Stimulated activated CD4-positive, alpha-beta T cell treated with anti-CD3 and anti-CD28 coated beads, TNF-alpha, amount 100 ng/mL, for 1 hour (primary cell): ENCODE measurements at places on chromosomes 16 and 17.

GRCh38 chr16:11502239-11502638 is 84.5 kb downstream of the LITAF start:
- DNase-seq: no peak

- no peak for DNase-seq
These were observed 16.5 kb downstream of the NFE2L1 start for GRCh38 chr17:48064638-48065037.

DNA sequence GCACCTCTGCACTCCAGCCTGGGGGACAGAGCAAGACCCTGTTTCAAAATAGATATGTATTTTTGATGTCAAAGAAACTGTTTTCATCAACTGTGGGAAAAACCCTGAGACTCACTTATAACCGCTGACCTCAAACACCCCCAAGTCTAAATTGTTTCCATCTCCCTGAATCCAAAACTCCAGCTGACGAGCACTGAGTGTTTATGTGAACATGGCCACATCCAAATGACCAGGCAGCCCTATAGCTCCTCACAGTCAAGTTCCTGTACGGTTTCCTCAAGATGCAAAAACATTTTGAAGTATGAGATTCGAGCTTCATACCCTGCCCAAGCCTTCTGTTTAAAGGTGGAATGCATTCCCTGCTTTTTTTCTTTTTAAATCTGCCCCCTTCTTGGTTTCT is 45.3 kb upstream of the ZCCHC14 start:
- DNase-seq: no peak

GRCh38 chr17:75503976-75504346 is 11.4 kb downstream of the CASKIN2 start:
- DNase-seq: no peak

DNA sequence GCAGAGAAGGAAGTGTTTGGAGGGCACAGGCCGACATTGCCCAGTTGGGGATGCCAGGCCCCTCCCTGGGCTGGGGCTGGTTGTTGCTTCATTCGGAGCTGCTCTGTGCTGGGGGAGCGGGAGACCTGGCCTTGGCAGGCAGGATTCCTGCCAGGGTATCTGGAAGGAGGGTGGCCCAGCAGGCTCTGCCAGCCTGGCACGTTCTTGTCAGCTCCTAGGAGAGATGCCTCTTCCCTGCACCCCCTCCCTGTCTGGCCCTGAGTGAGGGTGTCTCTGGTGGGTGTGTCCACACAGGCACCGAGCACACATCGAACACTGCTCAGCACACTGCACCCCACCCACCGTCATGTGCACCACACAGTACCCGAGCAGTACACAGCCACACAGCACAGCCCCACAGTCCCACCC is 35.2 kb downstream of the ARHGAP23 start:
- DNase-seq: no peak

DNA sequence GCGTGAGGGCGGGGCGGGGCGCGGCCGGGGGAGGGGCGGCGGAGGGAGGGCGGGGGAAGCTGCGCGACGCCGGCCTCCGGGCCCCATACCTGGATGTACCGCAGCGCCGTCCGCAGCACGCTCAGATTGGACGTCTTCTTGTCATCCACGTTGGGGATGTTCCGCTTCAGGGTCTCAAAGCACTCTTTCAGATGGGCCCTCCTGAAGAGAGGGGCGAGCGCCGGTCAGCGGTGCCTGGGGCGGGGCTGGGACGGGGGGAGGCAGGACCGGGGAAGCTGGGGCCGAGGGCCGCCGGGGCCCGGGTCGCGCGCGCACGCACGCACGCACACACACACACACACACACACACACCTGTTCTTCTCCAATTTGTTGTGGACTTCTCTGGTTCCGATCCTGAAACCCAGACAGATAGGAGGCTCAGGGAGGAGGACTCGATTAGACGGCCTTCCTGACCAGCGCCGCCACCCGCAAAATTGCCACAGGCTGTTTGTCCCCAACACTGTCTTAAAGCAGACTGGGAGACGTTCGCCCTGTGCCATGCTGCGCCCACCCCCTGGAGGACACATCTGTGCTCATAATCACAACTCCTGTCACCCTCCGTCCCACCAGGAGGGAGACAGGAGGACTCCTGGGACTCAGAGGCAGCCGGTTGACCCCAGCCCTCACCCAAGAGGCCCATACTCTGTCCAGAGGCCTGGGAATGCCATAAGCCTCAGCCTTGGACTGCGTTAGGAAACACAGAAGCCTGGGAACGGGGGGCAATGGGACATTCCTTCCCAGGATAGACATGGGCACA is 6.7 kb downstream of the MNT start:
- DNase-seq: no peak

DNA sequence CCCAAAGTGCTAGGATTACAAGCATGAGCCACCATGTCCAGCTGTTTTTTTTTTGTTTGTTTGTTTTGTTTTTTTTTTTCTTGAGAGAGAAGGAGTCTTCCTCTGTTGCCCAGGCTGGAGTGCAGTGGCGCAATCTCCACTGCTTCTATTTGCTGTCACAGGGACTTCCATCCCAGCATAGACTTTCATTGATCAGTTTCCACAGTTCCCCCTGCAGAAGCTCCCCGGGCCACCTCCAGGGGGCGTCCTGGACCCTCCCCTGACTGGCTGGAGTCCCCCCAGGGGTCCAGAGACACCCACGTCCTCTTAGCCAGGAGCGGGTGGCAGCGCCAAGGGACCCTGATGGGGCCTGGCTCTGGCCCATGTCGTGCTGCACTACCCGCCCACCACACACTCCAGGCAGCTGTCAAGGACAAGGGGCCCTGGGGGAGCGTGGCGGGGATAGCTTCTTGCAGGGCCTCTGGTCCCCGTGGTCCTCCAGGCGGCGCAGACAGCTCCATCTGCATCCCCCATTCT is 3.1 kb upstream of the NPW start:
- no peak for DNase-seq

- no peak for DNase-seq
These were observed 44.6 kb upstream of the ADCY9 start for GRCh38 chr16:4160658-4161430.

DNA sequence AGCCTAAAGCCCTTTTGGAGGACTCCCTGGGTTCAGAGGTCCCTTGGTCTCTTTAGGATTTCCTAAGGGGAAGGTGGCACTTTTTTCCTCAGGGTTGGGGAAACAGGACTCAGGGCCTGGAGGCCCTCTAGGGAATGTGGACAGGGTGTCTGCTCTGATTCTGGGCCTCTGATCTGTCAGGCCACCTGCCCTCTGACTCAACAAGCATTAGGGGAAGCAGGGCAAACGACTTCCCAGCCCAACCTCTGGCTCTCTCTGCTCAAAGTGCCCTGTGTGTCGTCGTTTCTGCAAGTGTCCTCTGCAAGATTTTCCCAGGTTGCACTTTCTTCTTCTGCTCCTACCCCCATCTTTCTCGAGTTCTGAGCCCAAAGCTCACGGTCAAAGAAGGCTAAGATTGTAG is 6.6 kb upstream of the IGFBP4 start:
- no peak for DNase-seq

- no peak for DNase-seq
These were observed 41.3 kb upstream of the ACSF3 start for GRCh38 chr16:89052191-89052889.

DNA sequence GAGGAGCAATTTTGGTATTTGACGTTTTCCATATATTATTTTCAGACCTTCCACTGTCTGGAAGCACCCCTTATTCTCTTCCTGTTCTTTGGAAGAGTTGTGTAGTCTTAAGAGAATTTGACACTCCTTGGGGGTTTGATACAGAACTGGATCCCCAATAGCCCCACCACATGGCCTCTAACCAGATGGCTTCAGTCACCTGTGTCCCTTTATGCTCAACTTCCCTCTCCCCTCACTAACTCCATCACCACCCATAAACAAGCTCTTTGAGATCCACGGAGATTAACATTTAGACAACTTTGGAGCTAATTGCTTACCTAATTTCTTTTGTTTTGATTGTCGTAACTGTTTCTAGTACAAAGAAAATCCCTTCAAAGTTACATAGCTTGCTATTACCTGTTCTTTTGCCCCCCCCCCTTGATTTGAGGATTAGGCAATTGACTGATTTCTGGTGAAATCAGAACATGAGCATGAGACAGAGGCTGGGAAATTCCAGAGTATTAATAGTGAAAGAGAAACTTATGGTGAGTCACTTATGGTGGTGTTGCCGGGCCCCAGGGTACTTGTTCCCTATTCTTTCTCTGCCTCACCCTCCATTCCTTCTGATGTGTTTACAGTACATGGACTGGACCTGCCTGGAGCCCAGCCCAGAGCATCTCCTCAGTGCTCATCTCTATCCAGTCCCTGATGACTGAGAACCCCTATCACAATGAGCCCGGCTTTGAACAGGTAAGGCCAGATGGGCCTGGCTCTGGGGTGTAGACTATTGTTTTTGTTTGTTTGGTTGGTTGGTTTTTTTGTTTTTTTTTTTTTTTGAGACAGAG is 7.5 kb downstream of the UBE2Z start:
- no peak for DNase-seq

DNA sequence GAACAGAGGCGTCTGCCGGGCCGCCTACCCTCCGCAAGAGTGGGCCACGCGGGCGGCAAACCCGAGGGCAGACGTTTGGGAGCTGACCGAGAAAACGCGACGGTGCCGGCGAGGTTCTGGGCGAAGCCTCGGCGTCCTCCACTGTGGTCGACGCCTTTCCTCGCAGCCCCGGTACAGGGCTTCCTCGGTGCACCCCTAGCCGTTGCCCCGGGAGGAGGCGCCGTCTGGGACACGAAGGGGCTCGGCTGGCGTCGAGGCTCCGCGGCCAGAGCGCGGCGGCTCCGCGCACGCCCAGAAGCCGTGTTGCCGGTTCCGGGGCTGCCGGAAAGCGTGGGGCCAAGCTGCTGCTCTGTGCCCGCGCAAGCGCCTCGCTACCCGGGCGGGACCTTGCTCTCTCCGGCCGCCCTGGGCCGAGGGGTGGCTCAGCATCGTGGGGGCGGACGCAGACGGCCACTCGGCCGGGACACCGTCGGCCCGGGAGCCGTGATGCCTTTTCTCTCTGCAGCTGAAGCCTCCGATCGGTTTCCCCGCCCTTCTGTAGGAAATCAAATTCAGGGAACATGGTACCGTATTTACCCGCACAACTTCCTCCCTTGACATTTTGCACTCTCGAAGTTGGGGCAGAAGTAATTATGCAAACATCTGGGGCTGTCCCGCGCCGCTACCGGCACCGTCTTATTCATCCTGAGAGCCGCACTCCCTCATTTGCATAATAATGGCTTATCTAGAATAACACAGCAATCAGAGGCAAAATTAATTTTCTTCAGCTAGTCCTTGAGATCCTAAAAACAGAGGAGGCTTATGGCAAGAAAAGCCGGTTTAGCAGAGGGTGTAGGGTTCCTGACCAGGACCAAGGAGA is 7.3 kb upstream of the CBX8 start:
- DNase-seq: no peak

DNA sequence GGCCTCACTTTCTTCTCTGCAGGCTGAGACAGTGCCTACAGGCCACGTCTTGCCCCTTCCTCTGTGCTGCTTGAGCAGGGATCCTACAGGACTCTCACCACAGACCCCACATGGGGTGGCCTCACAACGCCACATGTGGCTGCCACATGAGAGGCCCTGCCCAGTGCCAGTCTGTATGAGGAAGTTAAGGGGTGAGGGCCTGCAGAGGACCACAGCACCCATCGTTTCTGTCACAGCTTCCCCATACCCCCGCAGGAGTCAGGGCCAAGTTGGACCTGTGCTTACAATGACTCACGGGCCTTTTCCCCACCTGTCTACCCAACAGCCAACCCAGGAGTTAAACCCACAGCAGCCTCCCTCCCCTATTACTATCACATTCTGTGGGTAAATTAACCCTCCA is 2.9 kb upstream of the GSDMB start:
- DNase-seq: no peak

DNA sequence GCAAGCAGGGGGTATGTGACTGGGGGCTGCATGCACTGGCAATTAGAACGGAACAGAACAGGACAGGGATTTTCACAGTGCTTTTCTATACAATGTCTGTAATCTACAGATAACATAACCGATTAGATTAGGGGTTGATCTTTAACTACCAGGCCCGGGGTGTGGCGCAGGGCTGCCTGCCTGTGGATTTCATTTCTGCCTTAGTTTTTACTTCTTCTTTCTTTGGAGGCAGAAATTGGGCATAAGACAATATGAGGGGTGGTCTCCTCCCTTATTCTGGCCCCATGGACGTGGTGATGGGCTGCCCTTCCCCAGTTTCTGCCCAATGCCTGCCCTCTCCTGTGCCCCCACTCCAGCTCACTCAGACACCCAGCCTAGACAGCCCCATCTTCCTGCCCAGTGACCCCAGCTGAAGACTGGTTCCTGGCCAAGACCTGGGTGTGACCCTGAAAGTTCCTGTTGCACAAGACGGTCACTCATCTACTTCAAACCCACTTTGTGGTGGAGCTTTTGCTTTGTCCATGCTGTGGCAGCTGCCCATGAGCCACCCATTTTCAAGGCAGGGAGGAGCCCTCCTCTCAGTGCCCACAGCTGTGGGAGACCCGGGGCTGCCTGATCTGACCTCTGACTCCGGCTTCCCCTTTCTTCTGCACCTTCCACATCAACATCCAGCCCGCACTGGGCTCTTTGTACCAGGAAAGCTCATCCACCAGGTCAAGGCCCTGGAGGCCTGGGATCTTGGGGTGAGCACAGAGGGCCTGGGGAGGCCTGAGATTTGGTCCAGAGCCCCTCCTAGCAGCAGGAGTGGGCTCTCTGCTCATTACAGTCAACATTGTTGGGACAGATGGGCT is 18.6 kb downstream of the ALOX12B start:
- DNase-seq: no peak

- DNase-seq: no peak
These were observed 32.3 kb downstream of the FBXO31 start for GRCh38 chr16:87351320-87351698.

GRCh38 chr17:73090396-73091202 is 1.9 kb downstream of the SLC39A11 start:
- DNase-seq: no peak

DNA sequence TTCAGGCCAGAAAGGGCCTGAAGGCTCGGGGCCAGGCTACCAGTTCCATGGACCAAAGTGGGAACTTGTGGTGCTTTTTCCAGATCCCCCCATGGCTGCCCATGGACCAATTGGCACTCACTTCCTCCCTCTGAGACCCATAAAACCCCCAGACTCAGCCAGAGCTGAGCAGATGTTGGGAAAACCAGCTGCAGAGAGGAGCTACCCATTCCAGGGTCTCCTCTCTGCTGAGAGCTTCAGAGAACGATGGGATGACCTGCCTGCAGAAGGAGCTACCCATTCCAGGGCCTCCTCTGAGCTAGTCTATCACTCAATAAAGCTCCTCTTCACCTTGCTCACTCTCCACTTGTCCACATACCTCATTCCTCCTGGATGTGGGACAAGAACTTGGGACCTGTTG is 52.2 kb upstream of the MED9 start:
- no peak for DNase-seq

- no peak for DNase-seq
These were observed 2.1 kb upstream of the C1QL1 start for GRCh38 chr17:44970136-44970741.

DNA sequence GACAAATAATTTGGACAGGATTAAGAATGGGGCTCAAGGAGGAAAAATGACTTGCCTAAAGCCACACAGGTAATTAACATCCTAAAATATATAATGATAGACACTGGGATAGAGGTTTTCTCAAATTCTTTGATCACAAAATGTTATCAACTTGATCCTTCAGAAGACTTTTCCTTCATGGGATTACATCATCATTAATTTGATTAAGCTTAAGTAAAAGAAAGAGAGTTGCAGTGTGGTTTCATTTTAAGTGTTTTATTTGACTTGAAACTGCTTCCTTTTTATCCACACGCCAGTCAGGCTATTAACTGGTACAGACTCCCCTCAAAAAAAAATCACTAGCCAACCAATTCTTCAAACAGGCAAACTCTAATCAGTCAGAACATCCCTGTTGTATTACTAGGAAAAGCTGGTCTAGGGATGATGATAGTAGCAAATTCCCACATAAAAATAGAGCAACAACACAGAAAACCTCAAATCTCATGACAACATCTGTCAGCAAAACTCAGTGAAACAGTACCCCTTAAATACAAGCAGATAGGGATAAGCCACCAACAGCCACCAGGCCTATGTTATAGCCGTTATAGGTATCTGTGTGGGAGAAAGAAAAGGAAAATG is 32.5 kb downstream of the AKAP10 start:
- no peak for DNase-seq
